ENCODE measurements at places on chromosomes 3 and 15.

GRCh38 chr15:76674883-76675282 lies 230.3 kb downstream of the SCAPER start:
- DNase-seq = peak; percentile 37

- DNase-seq = no peak
Measured at GRCh38 chr15:91936927-91937326, 83.4 kb downstream of the SLCO3A1 start.

DNA sequence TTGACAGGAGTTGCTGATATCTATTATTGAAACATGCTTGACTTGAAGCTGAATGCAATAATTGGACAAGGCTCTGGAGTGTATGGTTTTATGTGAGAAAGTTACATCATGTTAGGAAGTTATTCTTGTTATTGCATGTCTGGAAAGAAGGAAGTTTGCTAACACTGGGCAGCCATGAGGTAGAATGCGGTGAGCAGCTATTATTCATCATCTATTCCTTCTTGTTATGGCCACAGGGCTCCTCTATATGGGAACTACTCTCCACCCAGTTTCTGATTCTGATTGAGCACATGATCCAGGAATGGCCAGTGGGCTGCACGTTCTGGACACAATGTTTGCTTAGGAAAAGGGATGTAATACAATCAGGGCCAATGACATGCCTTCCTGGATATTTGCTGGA lies 37.8 kb upstream of the SCN5A start:
- DNase-seq = no peak

- DNase-seq = no peak
Measured at GRCh38 chr3:59001675-59002074, 48.1 kb downstream of the CFAP20DC start.

GRCh38 chr3:127940116-127940515 lies 25.1 kb downstream of the KBTBD12 start:
- no peak for DNase-seq

DNA sequence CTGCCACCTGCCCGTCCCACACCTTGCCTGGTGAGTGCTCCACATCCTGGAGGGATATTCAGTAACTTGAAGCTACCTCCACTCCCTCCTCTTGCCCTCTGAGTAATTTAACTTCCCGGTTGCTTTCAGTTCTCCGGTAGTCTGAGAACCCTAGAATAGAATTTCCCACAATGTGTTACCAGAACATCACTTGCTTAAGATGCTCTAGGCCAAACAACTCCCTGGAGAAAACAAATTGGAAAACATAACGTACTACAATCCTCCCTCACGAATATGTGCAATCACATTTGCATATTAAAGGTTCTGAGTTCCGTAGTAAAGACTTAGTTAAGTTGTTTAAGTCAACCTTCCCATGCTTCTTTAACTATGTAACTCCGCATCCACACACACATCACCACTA lies 44.8 kb downstream of the SLCO2A1 start:
- no peak for DNase-seq

- DNase-seq = no peak
Measured at GRCh38 chr15:100898661-100899462, 19.2 kb downstream of the ALDH1A3 start.

DNA sequence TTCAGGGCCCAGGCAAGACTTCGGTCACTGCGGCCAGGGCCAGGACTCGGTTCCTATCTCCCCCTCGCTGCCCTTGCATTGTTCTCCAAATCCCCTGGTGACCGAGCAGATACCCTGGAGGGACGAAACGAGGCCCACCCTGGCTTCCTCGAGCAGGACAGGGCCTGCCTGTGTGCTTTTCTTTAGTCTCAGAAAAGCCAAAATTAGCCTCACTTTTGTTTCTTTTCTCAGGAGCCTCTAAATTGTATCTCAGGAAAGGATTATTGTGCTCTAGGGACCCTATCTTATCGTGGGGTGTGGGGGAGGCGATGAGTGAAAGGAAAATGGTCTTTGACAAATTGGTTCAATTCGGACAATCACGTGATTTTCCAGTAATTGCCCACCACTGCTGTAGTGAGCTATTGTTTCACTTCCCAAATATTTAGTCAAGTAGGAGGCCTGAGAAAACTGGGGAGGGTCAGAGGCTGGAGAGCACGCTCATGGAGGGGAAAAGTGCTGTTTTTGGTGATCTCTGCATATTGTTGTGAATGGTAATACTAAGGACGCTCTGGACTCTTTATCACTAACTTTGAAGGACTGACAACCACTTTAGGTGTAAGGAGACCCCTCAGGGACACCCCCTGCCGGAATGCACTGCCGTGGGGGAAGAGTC lies 61.6 kb downstream of the TMEM44 start:
- no peak for DNase-seq

- no peak for DNase-seq
Measured at GRCh38 chr3:183018421-183019192, 38.3 kb upstream of the DCUN1D1 start.

DNA sequence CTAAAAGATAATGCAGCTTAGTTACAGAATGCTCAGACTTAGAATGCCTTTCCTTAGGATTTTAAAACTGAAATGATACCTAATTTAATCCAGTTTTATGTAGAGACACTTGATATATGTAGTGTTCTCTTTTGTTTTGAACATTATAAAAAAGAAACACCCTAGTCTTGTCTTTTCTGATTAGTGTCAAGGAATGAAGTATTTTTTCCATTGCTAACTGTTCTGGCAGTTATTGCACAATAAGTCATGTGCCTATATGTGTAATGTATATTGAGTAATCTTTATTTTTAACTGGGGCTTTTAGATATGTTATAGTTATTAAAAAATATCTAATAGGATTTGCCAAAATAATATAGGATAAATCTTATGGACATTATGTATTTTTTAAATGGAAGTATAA lies 4.5 kb downstream of the ARL8B start:
- peak; percentile 66 for DNase-seq

Measured in GM23248 (cell line).